Peyer's patch (tissue), 4 donors: ENCODE measurements at places on chromosomes 2 and 18. TPM values are rescaled to one million over a fixed set of nuclear protein-coding genes. Genes with fewer than 3 reads are reported as not detected.

NCKAP1 gene
- 73.5 TPM for total RNA-seq

GRCh38 chr2:161178756-161179155 is 18.5 kb downstream of the TANK start:
- no peak for DNase-seq

SPATS2L gene
- 99.0 TPM for total RNA-seq

- DNase-seq = no peak
These were observed 159.2 kb downstream of the DTNB start for GRCh38 chr2:25514043-25514637.

LRP2 gene
- not detected for total RNA-seq

GRCh38 chr18:36912887-36913286 is 84.0 kb downstream of the KIAA1328 start:
- DNase-seq = no peak

GKN2 gene
- total RNA-seq = not detected

- DNase-seq = no peak
These were observed 5.2 kb upstream of the SPRED2 start for GRCh38 chr2:65437392-65438135.
